ENCODE measurements at places on chromosomes 1 and 21.

- no peak for DNase-seq
Measured at GRCh38 chr21:21007606-21008005, 9.4 kb downstream of the NCAM2 start.

DNA sequence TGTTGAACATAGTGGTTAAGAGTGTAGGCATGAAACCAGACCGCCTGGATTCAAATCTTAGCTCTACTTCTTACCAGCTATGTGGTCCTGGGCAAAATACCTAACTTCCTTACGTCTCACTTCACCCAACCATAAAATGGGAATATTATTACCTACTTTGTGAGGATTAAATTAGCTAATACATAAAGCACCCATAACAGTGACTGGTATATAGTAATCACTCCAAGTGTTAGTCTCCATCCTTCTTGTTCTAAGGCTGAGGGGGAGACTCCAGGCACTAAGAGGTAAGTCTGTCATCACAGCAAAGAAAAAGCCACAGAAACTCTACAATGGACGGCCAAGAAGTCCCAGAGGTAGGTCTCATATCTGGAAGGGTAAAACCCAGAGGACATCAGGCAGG lies 2.8 kb downstream of the SMG5 start:
- DNase-seq: no peak

DNA sequence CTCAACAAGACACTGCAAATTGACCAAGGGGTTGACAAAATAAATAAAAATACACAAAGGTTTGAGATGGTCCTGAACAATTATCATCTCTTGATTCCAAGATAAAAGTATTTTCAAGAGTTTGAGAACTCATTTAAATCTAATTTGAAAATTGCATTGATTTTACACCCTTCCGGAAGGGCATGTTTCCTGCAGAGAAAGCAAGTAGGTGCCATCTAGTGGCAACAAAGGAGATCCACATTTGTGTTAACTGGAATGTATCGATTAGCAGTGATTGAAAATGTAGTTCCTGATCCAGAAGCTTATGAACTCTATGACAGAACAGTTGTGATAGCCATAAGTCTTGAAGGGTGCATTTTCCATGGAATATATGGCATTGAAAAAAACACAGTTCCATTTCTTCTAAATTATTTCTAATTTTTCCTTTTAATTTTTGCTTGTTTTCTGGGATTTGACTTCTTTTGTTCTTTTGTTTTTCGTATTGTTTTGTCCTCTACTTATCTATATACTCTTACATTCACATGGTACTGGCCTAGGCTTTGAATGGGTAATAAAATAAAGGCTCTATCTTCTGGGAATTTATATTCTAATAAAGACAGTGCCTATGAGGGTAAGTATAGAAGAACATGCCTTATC lies 143.7 kb downstream of the DNM3 start:
- no peak for DNase-seq

- no peak for DNase-seq
Measured at GRCh38 chr21:44907225-44907965, 13.3 kb downstream of the ITGB2 start.

DNA sequence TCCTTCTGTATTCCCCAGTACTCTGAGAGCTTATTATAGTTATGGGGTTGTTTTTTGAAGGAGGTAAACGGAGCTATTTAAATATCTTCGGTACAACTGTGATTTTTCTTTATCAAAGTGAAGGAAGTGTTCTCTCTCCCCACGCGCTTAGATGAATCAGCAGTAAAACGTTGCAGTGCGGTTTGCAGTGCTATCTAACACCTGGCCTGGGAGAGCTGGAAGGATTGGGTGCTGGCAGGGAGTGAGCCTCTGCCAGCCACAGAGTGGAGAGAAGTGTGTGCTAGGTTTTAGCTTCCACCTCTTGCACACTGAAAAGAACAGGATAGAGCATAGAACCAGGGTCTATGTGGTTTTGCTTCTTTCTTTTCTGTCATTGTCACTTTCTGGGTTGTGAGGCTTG lies 165.9 kb downstream of the SDCCAG8 start:
- peak; percentile 97 for DNase-seq
